ENCODE measurements at places on chromosomes 11 and 22.

- no peak for DNase-seq
Observed at GRCh38 chr11:41050791-41051190, 408.7 kb downstream of the LRRC4C start.

DNA sequence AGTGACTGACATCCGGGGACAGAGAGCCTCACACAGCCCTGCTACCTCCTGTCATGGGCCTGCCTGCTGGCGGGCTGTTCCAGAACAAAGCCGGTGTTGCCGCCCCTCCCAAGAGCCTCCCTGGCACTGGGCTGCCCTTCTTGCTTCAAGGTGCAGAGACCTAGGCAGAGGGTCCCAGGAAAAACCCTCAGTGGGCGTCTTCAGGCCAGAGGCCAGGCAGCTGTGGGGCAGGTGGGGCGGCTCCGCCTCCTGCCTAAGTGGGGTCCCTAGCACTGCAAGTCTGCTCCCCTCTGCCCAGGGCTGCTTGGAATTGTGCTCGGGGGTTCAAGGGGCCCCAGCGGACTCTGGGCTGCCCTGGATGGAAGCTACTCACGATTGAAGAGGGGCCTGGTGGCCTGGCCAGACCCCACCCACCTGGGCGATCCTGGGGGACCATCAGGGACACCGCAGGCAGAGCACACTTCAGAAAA lies 20.4 kb upstream of the GNB1L start:
- DNase-seq = no peak

GRCh38 chr11:95575517-95575916 lies 214.1 kb downstream of the FAM76B start:
- DNase-seq = no peak

DNA sequence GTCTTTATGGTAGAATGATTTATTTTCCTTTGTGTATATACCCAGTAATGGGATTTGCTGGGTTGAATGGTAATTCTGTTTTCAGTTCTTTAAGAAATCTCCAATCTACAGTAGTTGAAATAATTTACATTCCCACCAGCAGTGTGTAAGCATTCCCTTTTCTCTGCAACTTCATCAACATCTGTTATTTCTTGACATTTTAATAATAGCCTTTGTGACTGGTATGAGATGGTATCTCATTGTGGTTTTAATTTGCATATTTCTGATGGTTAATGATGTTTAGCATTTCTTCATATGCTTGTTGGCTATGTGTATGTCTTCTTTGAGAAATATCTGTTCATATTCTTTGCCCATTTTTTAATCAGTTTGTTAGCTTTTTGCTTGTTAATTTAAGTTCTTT lies 901.2 kb downstream of the METTL15 start:
- no peak for DNase-seq

DNA sequence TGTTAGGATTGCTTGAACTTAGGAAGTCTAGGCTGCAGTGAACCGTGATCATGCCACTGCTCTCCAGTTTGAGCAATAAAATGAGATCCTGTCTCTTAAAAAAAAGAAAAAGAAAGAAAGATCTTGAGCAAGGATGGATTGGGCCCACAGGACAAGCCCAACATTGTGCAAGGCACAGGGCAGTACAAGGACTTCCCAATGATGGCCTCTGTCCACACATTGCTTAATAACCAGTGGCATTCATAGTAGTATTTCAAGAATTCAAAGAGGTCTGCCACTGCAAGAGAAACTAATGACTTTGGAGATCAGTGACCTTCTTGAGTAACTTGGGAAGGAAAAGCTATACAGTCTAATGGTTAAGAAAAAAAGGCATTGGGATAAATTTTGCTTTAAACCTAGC lies 44.6 kb downstream of the SEZ6L start:
- DNase-seq = no peak

- DNase-seq = no peak
Observed at GRCh38 chr22:30024231-30024630, 56.0 kb upstream of the HORMAD2 start.

DNA sequence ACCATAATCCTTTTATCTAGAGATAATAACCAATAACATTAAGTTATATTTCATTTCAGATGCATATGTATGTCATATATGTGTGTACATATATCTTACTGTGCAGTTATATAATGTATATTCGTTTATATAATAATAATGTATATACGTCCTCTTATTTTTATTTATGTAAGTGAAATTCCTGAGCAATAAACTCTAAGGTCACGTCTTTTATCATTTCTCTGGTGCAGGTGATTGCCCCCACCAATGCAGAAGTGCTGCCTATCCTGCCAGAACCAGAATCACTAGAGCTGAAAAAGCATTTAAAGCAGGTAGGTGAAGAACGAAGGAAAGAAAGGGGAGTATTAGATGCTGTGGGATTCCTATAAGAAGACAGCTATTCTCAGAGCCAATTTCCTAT lies 8.8 kb downstream of the MADD start:
- no peak for DNase-seq

GRCh38 chr22:20644071-20644642 lies 129.8 kb upstream of the SERPIND1 start:
- no peak for DNase-seq

GRCh38 chr22:38298312-38299005 lies 18.8 kb downstream of the CSNK1E start:
- no peak for DNase-seq

- no peak for DNase-seq
Observed at GRCh38 chr11:96114178-96115064, 190.5 kb upstream of the MTMR2 start.

- no peak for DNase-seq
Observed at GRCh38 chr22:43277987-43278601, 65.1 kb downstream of the SCUBE1 start.

- DNase-seq = peak; percentile 88
Observed at GRCh38 chr22:38461414-38462081, 6.3 kb upstream of the KDELR3 start.

DNA sequence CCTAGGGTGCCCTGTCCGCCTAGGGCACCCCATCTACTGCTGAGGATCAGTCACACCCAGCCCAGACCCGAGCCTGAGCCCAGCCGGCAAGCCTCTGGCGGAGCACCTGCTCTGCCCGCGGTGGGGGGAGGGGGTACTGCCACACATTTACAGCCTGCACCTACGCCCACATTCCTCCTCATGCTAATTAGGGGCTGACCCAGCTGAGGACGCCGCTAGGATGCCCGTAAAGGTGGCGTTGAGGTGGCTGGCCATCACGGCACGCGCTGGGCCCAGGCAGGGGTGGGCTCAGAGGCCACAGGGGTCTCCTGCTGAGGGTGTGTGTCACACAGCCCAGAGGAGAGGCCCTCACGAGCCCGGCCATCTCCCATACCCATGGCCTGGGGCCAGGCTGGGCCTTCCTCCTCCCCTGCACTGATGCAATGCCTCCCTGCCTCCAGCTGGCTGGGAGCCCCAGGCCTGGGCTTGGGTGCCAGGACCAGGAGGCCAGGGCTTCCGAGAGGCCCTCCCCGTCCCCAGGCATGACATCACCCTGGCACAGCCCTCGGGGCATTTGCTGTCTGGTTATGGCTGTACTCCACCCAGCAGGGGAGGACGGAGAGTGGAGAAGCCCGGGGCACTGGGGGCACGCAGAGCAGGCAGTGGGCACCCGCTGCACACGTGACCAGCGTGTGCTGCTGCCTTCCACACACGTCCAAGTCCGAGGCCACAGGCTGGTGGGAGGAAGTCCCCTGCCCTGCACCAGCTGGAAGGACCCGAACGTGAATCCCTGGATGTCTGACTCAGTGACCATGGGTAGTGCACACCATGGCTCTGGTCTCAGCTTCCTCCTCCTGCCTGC lies 12.7 kb downstream of the DUSP8 start:
- peak; percentile 71 for DNase-seq

GRCh38 chr22:17672417-17672991 lies 33.9 kb downstream of the BCL2L13 start:
- no peak for DNase-seq

DNA sequence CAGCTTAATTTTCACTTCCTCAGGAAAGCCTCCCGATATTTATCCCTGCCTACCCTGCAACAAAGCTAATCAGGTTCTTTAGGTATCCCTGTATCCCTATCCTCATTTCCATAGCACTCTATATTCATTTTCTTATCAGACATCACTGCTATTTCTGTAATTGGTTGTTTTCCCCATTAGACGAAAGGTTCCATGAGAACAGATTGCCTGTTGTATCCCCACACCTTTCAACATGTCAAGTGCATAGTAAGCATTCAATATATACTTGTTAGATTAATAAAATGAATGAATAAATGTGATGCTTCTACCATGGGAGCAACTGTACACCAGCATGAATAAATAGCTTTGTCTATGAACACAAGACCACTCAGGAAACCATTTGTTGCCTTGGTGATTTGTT lies 499.8 kb downstream of the DLG2 start:
- no peak for DNase-seq

GRCh38 chr22:30354644-30355043 lies 2.0 kb downstream of the SF3A1 start:
- DNase-seq = no peak

DNA sequence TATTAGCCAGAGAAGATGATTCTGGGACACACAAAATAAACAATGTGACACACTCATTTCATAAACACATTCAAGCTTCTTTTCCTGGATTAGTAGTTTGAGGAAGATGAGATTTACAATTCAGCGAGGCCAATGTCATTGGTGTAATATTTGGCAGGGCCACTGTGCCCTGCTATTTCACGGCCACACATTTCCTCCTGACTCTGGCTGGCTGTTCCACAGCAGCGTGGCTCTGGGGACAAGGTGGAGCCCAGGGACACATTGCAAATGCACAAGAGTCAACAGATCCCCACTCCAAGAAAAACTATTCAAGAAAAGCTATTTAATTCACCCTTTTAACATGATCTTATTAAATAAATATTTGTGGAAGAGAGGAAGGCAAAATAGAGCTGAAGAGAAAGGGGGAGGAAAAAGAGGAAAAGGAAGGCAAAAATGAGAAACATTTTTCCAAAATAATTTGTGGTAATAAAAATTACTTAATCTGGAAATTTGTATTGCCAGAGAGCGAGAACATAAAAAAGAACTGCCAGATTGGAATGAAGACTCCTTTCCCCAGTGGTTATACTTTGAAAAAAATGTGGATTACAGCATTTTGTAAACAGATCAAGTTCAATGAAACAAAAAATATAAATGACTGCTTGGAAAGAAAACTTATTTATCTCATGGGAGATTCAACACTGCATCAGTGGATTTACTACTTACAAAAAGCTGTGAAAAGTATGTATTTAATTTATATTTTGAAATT lies 27.1 kb downstream of the NXPE2 start:
- no peak for DNase-seq

DNA sequence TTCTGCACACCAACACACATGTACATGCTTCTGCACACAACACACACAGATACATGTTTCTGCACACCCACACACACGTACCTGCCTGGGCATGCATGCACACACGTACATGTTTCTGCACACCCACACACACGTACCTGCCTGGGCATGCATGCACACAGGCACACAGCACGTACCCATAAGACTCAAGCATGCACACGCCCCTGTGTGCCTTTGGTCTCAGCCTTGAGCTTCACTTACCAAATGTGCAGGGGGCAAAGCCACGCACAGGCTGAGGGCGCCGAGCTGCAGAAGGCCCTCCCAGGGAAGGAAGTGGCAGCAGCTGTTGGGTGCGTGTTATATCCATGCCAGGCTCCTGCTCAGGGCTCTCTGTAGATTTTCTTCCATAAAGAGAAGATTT lies 34.7 kb upstream of the SMIM38 start:
- no peak for DNase-seq

- no peak for DNase-seq
Observed at GRCh38 chr11:90493379-90493778, 270.5 kb upstream of the CHORDC1 start.

- no peak for DNase-seq
Observed at GRCh38 chr11:75428281-75428724, 4.7 kb downstream of the KLHL35 start.
